ENCODE measurements at places on chromosomes 7 and 10.

DNA sequence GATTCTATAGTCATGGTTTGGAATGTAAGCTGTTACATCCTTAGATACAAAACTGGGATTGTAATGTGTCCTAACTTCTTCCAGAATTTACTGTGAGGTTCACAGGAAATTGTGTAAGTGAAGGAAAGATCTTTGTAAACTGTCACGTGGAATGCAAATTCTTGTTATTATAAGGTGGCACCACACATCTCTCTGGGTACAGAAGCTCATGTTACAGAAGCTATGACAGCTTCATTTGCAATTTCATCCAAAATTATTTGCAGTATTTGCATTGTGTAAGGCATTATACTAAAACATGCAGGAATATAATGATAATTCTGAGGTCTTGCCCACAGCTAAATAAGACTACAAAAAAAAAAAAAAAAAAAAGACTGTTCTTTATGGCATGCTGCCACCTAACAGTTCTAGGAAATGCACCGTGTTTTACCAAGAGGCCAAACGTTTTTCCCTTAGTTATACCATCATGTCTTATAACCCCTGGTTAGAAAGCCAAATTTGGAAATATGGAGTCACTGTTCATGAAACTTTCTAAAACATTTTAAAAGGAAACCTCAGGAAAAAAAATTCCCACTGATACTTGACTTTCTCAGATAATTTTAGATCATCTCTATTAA, 17.6 kb downstream of the MINDY3 start:
- no peak for DNase-seq

DNA sequence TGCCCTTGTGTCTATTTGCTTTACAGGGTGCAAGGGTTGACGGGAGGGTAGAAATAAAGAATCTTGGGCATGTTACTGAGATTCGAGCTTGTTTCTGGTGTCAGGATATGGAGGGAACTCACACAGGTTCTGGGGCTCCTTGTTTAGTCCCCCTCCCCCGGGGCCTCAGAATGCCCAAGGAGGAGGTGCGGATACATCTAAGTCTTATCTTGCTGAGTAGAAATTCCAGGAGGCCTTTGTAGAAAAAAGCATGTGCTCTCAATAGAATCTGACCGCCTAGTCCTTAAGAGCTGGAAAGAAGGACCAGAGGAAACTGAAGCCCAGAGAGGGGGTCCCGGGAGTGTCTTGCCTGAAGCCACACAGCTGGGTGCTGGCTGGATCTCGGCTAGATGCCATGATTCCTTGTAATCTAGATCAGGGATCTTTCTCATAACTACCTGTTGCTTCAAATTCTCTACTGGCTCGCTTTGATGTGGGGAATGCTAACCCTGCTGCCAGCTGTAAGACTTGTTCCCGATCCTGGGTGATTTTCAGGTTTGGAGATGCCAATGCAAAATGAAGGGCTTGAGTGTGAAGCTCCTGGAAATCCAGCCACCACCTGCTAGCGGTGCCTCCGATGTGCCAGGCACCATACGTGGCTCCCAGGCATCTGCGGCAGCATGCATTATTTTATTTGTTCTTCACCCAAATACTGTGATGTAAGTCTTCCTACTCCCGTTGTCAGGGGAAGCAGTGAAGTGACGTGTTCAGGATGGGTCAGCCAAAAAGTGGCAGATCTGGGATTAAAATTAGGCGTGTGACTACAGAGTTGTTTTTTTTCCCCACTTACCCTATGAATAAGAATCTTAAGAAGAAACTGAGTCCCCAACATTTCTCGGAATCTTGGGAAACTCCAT, 226.0 kb downstream of the TCF7L2 start:
- no peak for DNase-seq

DNA sequence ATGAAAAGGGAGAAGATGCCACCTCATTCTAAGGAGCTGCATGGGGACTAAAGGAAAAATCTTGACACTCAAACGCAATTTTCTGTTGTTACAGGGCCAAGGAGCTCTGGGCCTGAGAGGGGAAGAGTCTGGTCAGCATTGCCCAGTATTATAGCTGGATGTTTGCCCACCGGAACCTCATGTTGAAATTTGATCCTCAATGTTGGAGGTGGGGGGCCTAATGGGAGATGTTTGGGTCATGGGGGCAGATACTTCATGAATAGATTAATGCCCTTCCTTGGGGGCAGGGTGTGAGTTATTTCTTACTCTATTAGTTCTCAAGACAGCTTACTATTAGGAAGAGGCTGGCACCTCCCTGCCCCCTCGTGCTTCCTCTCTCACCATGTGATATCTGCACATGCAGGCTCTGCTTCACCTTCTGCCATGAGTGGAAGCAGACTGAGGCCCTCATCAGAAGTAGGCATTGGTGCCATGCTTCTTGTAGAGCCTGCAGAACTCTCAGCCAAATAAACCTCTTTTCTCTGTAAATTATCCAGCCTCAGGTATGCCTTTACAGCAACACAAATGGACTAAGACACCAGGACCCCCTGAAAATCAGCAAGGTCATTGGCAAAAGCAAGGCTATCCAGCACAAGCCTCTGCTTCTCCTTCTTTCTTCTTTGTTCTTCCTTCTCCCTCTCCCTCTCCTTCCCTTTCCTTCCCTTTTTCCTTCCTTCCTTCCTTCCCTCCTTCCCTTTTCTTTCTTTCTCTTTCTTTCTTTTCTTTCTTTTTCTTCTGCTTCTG, 15.1 kb downstream of the GCK start:
- no peak for DNase-seq

GRCh38 chr7:128347647-128348097, 4.0 kb upstream of the RBM28 start:
- peak; percentile 41 for DNase-seq

DNA sequence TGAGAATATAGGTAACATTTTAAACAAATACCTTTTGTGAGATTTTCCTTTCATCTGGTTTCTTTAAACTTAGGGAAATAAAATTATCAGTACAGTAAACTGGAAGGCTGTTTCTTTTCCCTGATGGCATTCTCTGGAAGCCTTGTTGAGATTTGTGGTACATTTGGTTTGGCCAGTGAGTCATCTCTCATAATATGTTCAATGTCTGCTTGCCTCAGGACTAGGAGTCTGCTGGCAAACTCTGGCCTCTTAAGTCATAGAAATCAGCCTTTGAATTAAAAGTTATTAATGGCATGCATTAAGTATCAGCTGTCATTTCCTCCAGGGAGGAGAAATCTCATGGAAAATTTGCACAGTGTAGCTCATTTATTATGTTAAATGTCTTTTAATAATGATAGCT, 316.6 kb upstream of the KIAA1217 start:
- no peak for DNase-seq

- DNase-seq, result no peak
These were observed 270.5 kb downstream of the BMPER start for GRCh38 chr7:34175837-34176236.

- DNase-seq, result no peak
These were observed 17.0 kb upstream of the SH3PXD2A start for GRCh38 chr10:103872137-103872931.

All from activated T-cell treated with anti-CD3 and anti-CD28 coated beads for 1 hour (primary cell).